ENCODE measurements at places on chromosomes 2 and 18.
A peak's percentile ranks its signal among the peaks of the same experiment; 100 is the strongest.

DNA sequence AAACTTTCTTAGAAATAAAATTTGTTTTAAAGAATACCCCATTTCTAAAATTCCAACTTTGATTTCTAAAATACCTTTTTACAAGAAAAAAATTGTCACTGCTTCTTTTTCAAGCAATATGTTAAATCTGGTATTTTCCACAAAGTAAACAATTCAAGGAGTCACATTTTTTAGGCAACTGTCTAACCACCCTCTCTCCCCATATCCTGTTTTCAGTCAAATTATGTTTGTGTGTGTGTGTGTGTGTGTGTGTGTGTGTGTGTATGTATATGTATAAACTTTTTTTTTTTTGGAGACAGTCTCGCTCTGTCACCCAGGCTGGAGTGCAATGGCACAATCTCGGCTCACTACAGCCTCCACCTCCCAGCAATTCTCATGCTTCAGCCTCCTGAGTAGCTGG lies 59.3 kb downstream of the ADNP2 start:
- no peak for DNase-seq

- DNase-seq: no peak
These were observed 47.7 kb downstream of the HS6ST1 start for GRCh38 chr2:128270672-128271596.

DNA sequence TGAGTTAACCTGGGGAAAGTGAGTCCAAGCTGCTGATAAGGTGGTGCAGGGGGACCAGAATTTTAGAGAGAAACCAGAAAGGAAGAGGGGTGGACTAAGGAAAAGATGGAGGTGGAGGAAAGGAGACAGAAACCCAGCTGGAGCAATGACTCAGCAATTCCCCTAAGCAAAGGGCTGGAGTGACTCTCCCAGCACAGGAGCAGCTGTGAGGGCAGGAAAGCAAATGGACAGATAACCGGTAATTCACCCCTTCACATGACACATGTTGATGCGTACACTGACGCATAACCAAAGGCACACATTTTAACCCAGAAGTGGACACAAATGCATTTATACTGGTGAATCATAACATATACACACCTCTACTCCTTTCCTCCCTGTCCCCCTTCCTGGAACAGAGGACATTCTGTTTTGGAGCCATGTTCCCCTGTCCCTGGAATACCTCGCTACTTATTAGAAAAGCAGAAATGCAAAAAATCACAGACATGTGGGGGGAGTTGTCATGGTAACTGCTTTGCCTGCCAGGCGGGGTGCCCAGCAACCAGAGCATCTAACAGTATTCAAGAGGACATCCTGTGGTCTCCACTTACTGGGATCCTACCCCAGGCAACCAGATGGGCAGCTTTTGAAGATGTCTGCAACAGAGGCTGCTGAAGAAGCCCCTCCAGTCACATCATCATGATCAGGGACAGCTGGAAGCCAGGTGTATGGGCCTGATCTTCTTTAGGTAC lies 4.7 kb downstream of the CDK5R2 start:
- DNase-seq: peak; percentile 14

GRCh38 chr2:41568648-41569047 lies 479.2 kb upstream of the PKDCC start:
- no peak for DNase-seq

DNA sequence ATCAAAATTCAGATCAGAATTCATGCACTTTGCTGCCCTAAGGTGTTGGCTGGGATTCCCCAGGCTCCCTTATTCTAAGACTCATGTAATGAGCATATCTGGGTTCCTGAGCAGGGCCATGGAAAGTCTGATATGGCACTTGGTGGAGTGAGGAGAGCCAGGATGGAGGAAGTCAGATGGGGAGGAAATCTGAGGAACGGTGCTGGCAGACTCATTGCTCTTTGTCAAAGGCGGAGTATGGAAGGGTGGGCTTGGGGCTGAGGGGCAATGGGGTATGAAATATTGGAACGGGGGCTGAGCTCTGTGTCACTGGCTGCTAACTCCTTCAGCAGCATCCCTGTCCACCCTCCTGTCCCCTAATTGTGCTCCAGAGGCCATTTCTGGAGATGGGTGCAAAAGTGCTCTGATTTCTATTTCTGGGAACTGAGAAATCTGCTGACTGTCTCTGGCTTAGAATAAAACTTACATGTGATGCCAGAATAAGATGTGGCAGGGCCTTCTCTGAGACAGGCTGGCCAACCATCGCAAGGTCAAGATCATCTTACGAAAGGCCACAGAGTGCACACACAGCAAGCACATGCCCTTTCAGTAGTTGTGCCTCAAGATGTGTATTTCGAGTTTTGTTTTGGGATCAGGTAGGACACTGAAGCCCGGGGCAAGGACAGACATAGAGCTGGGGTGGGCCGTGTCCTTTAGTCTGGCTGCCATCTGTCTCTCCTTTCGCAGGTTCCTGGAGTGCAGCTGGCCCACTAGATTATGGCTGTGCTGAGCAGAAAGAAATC lies 480.0 kb upstream of the HS6ST1 start:
- no peak for DNase-seq

DNA sequence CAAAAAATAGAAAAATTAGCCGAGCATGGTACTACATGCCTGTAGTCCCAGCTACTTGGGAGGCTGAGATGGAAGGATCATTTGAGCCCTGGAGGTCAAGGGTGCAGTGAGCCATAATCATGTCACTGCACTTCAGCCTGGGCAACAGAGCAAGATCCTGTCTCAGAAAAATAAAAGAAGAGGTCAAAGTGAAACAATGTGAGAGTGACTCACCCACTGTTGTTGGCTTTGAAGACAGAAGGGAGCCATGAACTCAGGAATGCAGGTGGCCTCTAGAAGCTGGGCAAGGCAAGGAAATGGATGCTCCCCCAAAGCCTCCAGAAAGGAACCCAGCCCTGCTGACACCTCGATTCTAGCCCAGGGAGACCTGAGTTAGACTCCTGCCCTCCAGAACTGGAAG lies 3.7 kb upstream of the TMEM214 start:
- no peak for DNase-seq

DNA sequence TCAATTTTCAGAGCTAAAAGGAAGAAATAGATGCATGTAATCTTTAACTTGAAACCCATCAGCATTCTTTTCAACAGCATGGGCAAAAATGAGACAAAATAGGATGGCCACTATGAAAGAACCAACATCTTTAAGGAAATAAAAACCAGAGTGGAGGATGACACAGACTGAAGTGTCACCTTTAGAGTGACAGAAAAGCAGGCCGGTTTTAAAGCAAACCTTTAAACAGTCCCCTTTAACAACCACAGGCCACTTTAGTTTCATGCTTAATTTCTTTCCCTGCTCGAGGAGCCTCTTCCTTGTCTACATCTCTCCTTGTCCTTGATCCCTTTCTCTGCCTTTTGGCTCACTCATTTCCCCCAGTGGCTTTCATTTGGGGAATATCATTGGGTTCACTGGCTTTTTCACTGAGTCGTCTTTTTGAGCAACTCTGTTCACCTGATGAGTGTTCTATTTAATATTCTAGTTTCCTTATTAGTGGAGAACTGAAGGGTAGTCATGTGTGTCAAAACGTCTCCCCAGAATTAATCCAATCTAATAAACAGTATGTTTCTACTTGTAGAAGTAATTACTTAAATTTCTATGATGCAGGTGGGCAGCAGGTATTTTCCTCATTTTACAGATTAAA lies 72.5 kb downstream of the DOCK10 start:
- DNase-seq: no peak

- DNase-seq: peak; percentile 90
These were observed 381.2 kb downstream of the TXNL1 start for GRCh38 chr18:56257205-56257604.

GRCh38 chr2:88919087-88919738 lies 227.7 kb downstream of the RPIA start:
- peak; percentile 21 for DNase-seq

DNA sequence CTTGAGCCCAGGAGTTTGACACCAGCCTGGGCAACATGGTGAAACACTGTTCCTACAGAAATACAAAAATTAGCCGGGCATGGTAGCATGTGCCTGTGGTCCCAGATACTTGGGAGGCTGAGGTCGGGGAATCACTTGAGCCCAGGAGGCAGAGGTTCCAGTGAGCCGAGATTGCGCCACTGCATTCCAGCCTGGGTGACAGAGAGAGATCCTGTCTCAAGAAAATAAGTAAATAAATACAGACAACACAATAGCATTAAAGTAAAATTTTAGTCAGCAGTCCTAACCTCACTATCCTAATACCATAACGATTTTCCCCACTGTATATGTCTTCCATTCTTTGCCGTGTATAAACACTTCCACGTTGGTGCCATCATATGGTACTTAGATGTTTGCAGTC lies 83.0 kb upstream of the MBOAT2 start:
- no peak for DNase-seq

DNA sequence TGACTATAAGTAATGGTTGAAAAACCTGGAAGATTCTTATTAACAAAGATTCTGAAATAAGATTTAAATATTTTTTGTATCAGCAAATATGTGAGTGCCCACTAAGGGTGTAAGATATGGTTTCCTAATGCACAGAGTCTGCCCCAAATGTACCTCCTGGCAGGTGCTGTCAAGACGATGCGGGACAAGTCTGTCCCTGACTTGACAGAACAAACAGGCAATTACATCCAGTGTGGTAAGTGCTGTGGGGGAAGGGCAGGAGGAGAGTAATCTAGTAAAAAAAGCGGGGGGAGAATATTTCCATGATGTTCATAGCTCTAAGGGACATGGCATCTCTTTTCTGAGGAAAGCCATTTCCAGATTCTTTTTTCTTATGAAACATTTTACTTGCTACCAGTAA lies 127.5 kb downstream of the COL4A4 start:
- DNase-seq: no peak

DNA sequence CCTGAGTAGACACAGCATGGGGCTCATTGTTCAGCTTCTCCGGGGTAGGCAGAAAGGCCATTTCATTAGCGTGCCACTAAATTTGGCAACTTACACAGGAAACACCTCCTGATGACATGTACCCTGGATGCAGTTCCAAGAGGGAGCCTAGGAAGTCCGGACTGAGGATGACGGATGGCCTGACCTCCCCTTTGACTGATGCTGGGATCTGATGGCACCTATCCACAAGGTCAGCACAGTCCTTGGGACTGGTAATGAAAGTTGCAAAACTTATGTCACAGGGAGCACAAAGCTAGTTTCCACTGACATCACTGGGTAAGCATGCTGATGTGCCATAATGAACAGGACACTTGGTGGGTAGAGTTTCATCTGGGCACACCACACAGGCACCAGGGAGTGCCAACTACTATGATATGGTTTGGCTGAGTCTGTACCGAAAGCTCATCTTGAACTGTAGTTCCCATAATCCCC lies 126.7 kb upstream of the ARL4C start:
- DNase-seq: no peak

DNA sequence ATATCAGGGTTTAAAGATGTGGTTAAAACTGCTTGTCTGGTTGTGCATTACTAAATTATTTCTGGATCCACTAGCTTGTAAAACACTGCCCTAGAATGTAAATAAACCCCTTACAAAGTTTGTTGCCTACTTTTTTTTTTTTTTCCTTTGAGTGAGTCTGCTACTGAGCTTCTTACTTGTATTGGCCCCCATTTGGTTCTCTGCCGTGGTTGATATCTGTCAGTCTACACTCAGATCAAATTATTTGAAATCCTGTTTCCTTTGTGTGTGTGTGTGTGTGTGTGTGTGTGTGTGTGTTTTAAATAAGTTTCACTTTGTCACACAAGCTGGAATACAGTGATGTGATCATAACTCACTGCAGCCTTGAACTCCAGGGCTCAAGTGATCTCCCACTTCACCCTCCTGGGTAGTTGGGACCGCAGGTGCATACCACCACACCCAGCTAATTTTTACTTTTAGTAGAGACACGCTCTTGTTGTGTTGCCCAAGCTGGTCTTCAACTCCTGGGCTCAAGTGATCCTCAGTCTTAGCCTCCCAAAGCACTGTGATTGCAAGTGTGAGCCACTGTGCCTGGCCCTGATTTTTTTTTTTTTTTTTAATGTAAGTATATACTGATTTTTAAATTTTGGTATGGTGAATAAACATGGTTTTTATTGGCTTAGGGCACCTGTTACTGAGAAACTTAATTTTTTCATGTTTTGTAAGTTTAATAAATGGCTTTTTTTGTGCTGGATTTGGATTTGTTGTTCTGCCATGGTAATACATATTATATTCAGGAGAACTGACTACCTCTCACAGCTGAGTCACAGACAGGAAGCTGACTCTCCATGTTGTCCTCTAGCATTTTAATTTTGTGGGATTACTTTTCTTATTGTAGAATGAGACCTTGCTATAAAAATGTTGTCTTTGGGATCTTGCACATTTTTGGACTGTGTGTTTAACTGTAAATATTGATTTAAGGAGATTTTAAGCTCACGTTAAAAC lies 48.5 kb downstream of the MAP4K4 start:
- no peak for DNase-seq

GRCh38 chr2:191114403-191114886 lies 36.3 kb downstream of the STAT4 start:
- peak; percentile 20 for DNase-seq

- no peak for DNase-seq
These were observed 66.7 kb downstream of the AAK1 start for GRCh38 chr2:69576880-69577279.

GRCh38 chr2:189474526-189474925 lies 33.3 kb downstream of the WDR75 start:
- no peak for DNase-seq

GRCh38 chr2:180604077-180604476 lies 376.3 kb upstream of the UBE2E3 start:
- DNase-seq: peak; percentile 85

DNA sequence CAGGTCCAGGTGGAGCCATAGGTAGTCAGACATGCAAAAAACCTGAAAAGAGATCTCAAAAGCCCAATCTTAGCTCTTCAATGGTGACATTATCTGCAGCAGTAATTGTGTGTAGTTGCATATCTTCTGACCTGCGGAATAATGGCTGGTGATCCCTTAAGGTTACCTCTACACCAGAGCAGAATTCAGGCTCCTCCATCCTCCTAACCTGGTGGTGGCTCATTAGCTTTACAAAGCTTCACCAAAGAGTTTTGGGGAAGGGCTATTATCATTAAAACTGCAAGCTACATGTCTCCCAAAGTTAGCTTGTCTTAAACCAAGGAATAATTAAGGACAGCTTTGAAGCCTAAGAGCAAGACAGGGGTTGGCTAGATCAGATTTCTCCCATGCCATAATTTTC lies 42.6 kb upstream of the CHST9 start:
- DNase-seq: no peak

DNA sequence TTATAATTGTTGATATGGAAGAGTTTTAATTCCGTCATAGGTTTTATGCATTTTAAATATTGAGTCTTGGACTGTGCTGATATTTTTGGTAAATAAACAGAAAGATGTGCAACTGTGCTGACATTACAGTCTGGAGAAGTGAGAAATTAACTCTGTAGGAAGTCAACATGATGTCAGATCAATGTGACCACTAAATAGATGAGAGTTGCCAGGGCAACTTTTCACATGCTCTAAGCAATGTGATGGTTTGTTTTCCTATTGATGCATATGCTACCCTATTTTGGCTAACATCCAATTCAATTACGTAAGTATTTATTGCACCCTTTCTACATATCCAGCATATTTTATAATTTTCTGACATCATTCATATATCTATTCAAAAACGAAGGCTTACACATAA lies 1109.3 kb downstream of the TSN start:
- DNase-seq: no peak

DNA sequence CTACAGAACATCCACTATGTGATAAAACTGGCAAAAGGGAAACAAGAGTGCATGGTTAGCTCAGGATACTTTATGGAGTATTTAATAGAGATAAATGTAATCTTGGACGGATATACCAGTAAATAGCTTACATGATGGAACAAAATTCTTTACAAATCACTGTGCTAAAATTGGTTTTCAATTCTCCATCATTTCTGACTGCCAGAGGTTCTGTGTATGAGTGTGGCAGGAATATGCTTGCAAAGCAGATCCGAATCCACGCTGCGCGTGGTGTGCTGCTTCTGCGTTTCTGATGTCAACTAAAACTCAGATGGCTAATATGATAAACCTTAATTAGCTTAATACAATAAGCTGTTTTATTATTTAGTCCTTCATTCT lies 2.1 kb downstream of the ZNF532 start:
- no peak for DNase-seq

Measured in OCI-M1 (cell line).